ENCODE measurements at places on chromosomes 5 and 9.

- no peak for DNase-seq
Observed at GRCh38 chr5:124056326-124056990, 544.5 kb downstream of the CSNK1G3 start.

GRCh38 chr9:125380406-125380805 lies 118.8 kb downstream of the GAPVD1 start:
- DNase-seq: no peak

DNA sequence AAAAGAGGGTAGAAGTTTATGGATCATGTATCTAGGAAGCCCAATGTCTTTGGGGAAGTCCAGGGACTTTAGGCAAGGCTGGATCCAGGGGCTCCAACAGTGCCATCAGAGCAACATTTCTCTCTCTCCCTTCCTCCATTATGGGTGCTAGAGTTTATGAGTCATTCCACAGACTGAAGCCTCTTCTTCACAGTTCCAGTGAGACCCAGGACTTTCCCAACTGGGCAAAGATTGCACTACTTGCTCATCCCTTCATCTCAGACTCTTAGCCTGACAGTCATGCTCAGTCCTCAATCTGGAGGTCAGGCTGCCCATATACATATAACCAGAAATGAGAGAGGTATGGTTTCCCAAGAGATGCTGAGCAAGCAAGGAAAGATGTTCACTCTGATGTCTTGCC lies 110.7 kb downstream of the FEM1C start:
- DNase-seq: no peak

GRCh38 chr5:105587963-105588662 lies 2025.5 kb upstream of the NUDT12 start:
- no peak for DNase-seq
